HepG2 (cell line): ENCODE measurements at places on chromosomes 16 and 17. TPM values are rescaled to one million over a fixed set of nuclear protein-coding genes. Genes with fewer than 3 reads are reported as not detected.

DNA sequence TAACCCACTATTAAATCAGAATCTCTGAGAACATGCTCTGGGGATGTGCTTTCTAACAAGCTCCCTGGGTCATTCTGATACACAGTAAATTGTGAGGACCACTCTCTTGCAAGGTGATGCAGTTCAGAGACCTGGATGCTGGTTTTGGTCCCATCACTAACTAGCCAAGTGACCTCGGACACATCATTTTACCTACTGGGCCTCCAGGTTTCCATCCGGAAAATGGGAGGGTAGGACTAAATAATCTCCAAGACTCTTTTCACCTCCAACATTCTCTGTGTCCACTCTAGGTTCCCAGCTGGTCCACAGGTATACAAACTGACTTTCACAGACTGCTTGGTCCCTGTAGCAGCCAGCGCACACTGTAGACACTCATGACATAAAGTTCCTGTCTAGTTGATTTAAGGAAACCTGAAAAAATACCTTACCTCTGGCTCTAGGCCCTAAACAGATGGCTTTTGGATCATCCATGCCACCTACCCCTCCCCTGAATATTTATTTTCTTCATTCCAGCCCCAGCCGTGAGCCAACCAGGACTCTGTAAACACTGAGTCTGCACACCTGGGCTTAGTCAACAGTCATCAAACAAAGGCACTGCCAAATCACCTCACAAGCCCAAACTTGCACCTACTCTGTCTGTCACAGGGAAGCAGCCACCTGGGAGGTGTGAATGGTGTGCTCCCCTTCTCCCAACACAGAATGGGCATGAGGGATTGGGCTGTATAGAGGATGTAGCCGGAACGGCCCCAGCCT lies 51.3 kb upstream of the MRPS23 start:
- no peak overlapping the region for H3K27ac ChIP-seq
- no peak for DNase-seq
- H3K27me3 ChIP-seq, result no peaks in the 10 kb centered on the region

Gene BEAN1
- polyA plus RNA-seq, result 1.4 and 3.9 TPM in 2 replicates

Gene TMEM114
- polyA plus RNA-seq, result not detected in 2 replicates

DNA sequence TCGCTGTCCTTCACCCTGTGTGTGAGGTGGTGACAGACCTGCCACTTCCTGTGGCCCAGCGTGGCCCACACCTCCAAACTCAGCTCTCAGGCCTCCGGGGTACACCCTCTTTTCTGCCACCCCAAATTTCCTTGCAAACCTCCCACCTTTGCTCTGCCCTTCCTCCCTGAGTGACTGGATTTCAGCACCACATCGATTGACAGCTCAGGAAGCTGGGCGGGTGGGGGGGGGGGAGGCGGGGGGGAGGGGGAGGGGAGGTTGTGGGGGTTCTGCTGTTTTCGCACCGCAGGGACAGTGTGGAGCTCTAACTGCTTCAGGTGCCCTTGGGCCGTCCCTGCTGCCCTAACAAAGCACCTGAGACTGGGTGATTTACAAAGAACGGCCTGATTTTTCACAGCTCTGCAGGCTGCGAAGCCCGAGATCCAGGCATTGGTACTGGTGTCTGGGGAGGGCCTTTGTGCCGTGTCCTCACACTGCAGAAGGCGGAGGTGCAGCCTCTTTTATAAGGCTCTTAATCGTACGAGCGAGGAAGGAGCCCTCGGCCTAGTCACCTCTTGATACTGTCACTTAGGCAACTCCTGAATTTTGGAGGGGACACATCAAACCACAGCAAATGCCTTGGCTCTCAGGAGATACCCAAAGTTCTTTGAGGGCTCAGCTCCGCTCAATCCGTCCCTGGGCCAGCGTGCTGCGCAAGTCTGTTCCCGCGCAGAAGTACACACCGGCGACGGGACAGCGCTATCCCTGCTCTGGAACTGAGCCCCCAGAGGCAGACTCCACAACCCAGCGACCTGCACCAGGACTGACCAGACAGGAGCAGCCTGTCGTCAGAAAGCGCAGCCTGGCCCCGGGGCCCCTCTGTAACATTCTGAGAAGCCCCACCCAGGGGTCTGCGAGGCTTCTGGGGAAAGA lies 3.6 kb downstream of the NDUFAF8 start:
- H3K27me3 ChIP-seq, result no peaks in the 10 kb centered on the region
- H3K27ac ChIP-seq, result no peak overlapping the region
- DNase-seq, result no peak
- H3K4me1 ChIP-seq, result peaks cover 40% of the 10 kb centered on the region

GRCh38 chr16:56977823-56978430 lies 11.4 kb upstream of the NLRC5 start:
- H3K4me1 ChIP-seq, result peaks cover 14% of the 10 kb centered on the region
- H3K27ac ChIP-seq, result no peak overlapping the region
- no peaks in the 10 kb centered on the region for H3K36me3 ChIP-seq
- no peak for DNase-seq

- no peaks in the 10 kb centered on the region for H3K27me3 ChIP-seq
- H3K4me3 ChIP-seq, result peak within 1 kb of the TSS; percentile 76
- peak; percentile 93 for DNase-seq
- H3K27ac ChIP-seq, result peak within 1 kb of the TSS; percentile 43
Observed at GRCh38 chr16:4936991-4937781, at the start of gene PPL. PPL (minus strand) TSS chr16:4937148; CDS start chr16:4937045, 103 bp downstream.

DNA sequence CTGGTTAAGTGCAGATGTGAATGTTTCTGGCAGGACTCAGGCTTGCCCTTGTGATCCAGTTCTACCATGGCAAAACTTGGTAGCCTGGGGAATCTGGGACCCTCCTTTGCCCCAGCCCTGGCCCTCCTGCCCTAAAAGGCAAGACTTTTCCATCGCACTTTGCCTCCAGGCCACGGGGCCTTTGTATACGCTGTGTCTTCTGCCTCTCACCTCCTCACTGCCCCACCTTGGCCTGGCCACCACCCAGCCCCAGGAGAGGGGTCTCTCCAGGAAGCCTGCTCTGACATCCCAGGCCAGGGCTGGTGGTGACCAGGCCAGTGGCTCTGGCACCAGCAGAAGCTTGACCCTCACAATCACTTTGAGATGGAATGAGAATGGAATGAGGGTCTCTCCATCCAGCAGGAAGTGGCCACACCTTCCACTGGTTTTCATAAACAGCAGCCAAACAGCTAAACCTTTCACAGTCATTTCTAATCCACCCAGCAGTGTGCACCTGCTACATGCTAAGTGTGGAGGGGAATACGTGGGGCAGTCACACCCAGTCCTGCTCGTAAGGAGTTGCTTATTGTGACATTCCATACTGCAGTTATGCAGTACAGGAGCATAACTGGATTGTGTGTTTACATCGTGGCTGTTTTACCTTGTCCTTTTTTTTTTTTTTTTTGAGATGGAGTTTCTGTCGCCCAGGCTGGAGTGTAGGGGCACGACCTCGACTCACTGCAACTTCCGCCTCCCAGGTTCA lies 1.6 kb upstream of the MRPL38 start:
- no peaks in the 10 kb centered on the region for H3K27me3 ChIP-seq
- peaks cover 17% of the 10 kb centered on the region for H3K36me3 ChIP-seq
- H3K4me3 ChIP-seq, result 0 out of 2 replicates have a peak overlapping the region, but pooled peaks have one; percentile 7
- H3K4me1 ChIP-seq, result peaks cover 44% of the 10 kb centered on the region
- no peak for DNase-seq
- H3K27ac ChIP-seq, result no peak overlapping the region

Gene TBX4
- 0.11 and 0.17 TPM in 2 replicates for polyA plus RNA-seq

- H3K4me1 ChIP-seq, result peaks cover 61% of the 10 kb centered on the region
- peaks cover 17% of the 10 kb centered on the region for H3K36me3 ChIP-seq
- H3K27me3 ChIP-seq, result peaks cover 4% of the 10 kb centered on the region; the same call in 1 of the 3 replicates
- no peak for DNase-seq
Observed at GRCh38 chr17:73232587-73233373, 28.9 kb downstream of the CPSF4L start.

DNA sequence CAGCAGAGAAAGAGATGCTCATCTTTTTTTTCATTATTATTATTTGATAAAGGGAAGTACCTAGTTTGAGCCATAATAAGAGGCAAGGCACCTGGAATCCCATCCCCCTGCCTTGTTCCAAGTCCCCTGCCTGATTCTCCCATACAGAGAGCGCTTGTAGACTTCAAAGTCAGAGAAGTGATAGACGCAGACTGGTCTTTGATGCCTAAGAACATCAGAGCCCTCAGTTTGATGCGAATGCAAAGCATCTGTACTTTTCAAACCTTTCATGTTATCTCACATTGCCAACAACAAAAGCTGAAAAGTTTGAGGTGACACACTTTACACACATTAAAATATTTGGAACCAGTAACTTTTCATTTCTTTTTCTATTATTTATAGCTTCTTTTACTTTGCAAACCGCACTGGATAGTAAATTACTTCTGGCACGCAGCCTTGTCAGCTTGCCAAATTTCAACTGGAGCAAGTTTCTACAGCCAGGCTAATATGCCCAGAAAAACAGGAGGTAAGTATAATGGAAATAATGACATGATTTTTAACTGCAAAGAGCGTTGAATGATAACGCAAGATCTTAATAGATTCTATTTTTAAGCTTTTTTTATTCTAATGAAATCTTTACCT lies 5.9 kb upstream of the UTP6 start:
- no peaks in the 10 kb centered on the region; the same call in 1 of the 2 replicates for H3K27me3 ChIP-seq
- H3K36me3 ChIP-seq, result no peaks in the 10 kb centered on the region
- H3K27ac ChIP-seq, result no peak overlapping the region
- H3K4me3 ChIP-seq, result no peak overlapping the region
- 0 out of 2 replicates have a peak, but pooled peaks cover 2% of the 10 kb centered on the region for H3K4me1 ChIP-seq

Gene CCL17
- not detected in 2 replicates for polyA plus RNA-seq

Gene KRT39
- polyA plus RNA-seq, result 1.2 and 1.6 TPM in 2 replicates

GRCh38 chr17:42403150-42403549 lies 14.9 kb upstream of the STAT3 start:
- no peak overlapping the region for H3K27ac ChIP-seq
- no peaks in the 10 kb centered on the region for H3K27me3 ChIP-seq
- no peak overlapping the region for H3K4me3 ChIP-seq
- DNase-seq, result no peak

Gene FOXF1
- polyA plus RNA-seq, result not detected in 2 replicates

Gene ZNF423
- polyA plus RNA-seq, result 0.05 and 0.07 TPM in 2 replicates

- H3K36me3 ChIP-seq, result no peaks in the 10 kb centered on the region
- peaks cover 30% of the 10 kb centered on the region for H3K27me3 ChIP-seq
- no peak for DNase-seq
- H3K4me1 ChIP-seq, result peaks cover 9% of the 10 kb centered on the region; the same call in 1 of the 2 replicates
- H3K27ac ChIP-seq, result no peak overlapping the region
Observed at GRCh38 chr16:89064606-89065457, 28.8 kb upstream of the ACSF3 start.

- H3K36me3 ChIP-seq, result no peaks in the 10 kb centered on the region
- peaks cover 18% of the 10 kb centered on the region; the same call in 1 of the 3 replicates for H3K27me3 ChIP-seq
- no peaks in the 10 kb centered on the region for H3K4me1 ChIP-seq
Observed at GRCh38 chr16:79431923-79432322, 168.6 kb downstream of the MAF start.

Gene KCNH4
- polyA plus RNA-seq, result 0.01 and 0.04 TPM in 2 replicates

Gene SLFN5
- polyA plus RNA-seq, result 0.22 and 0.25 TPM in 2 replicates

Gene GNGT2
- polyA plus RNA-seq, result not detected in 2 replicates

- no peak overlapping the region for H3K4me3 ChIP-seq
- H3K27ac ChIP-seq, result no peak overlapping the region
- DNase-seq, result no peak
- H3K36me3 ChIP-seq, result no peaks in the 10 kb centered on the region
Observed at GRCh38 chr16:1142911-1143310, 10.0 kb upstream of the CACNA1H start.
